ENCODE measurements at places on chromosomes 7 and 10. TPM values are rescaled to one million over a fixed set of nuclear protein-coding genes. Genes with fewer than 3 reads are reported as not detected.

GRCh38 chr7:40922316-40922670, 780.6 kb downstream of the INHBA start:
- H3K36me3 ChIP-seq, result no peaks in the 10 kb centered on the region
- H3K27ac ChIP-seq, result no peak overlapping the region
- H3K27me3 ChIP-seq, result no peaks in the 10 kb centered on the region
- DNase-seq, result no peak
- H3K4me1 ChIP-seq, result no peaks in the 10 kb centered on the region

- no peak overlapping the region for H3K4me3 ChIP-seq
- H3K27ac ChIP-seq, result no peak overlapping the region
- H3K27me3 ChIP-seq, result no peaks in the 10 kb centered on the region
- no peak for DNase-seq
These were observed 1.0 kb downstream of the ACSL5 start for GRCh38 chr10:112374724-112375541.

DNA sequence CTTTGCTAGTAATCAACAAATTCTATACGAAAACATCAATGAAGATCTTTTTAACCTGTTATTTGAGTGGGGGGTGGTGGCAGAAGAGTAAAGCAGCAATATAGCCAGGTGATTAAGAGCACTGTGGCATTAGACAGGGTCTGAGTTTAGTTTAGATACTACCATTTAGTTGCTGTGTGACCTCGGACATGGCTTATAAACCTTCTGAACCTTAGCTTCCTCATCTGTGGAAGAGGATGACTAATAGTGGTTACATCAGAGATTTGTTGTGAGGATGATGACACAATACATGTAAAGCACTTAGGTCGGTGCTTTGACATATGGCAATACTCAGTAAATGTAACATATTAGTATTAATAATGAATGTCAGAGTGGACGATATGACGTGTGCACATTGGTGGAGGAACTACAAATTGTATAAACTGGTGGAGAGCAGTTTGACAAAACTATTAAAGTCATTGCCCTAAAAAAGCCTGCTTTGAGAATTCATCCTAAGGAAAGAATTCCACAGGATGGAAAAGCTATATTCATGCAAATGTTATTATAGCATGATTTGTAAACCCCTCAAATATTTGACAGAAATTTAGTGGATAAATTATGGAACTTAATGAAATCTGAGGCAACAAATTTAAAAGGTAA, 24.3 kb downstream of the SPAG6 start:
- peaks cover 3% of the 10 kb centered on the region for H3K27me3 ChIP-seq
- no peak overlapping the region for H3K4me3 ChIP-seq
- H3K36me3 ChIP-seq, result no peaks in the 10 kb centered on the region
- peaks cover 5% of the 10 kb centered on the region for H3K4me1 ChIP-seq
- no peak overlapping the region for H3K27ac ChIP-seq

DNA sequence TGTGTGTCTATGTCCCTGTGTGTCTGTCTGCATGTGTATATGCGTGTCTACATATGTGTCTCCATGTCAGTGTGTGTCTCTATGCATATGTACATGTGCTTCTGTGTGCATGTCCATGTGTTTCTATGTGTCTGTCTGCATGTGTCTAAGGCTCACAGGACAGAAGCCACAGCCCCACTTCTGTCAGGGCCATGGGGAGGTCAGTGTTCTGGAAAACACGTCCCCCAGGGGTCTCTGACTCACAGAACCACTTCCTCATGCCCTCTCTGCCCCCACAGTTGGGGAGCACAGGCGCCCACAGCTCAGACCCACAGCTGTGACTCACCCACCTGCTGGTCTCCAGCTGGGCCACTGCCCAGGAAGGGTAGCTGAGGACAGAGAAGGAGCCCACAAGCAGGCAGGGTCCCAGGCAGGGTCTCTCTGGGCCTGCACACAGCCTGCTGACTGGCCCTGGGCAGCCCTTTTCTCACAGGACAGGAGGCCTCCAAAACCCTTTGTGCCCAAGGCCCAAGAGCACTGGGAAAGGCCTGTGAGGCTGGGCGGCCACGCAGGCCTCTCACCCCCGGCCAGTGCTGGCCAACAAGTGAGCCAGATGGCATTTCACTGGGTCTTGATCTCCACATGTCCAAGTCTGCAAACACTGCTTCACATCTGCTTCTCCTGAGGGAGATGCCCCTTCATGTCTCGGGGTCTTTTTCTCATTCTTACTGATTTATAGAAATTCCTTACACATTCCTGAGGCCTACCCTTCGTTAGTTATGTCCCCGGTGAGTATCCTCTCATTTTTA, 102.9 kb upstream of the FAM20C start:
- no peak for DNase-seq
- peak overlapping the region; percentile 35 for H3K27ac ChIP-seq
- no peak overlapping the region for H3K4me3 ChIP-seq
- no peaks in the 10 kb centered on the region for H3K36me3 ChIP-seq

- DNase-seq, result peak; percentile 21
- no peak overlapping the region for H3K4me3 ChIP-seq
- H3K27ac ChIP-seq, result no peak overlapping the region
- no peaks in the 10 kb centered on the region for H3K27me3 ChIP-seq
- no peaks in the 10 kb centered on the region for H3K36me3 ChIP-seq
These were observed 296.0 kb upstream of the KIAA1217 start for GRCh38 chr10:23912884-23913404.

GRCh38 chr10:22643116-22643515, 71.3 kb downstream of the PIP4K2A start:
- peaks cover 7% of the 10 kb centered on the region for H3K4me1 ChIP-seq
- DNase-seq, result no peak
- H3K36me3 ChIP-seq, result no peaks in the 10 kb centered on the region

- peaks cover 24% of the 10 kb centered on the region for H3K4me1 ChIP-seq
- no peaks in the 10 kb centered on the region for H3K36me3 ChIP-seq
- H3K27me3 ChIP-seq, result peaks cover under 1% of the 10 kb centered on the region
- H3K27ac ChIP-seq, result no peak overlapping the region
- peak; percentile 55 for DNase-seq
These were observed 4.2 kb upstream of the KCNH2 start for GRCh38 chr7:150982351-150982750.

DNA sequence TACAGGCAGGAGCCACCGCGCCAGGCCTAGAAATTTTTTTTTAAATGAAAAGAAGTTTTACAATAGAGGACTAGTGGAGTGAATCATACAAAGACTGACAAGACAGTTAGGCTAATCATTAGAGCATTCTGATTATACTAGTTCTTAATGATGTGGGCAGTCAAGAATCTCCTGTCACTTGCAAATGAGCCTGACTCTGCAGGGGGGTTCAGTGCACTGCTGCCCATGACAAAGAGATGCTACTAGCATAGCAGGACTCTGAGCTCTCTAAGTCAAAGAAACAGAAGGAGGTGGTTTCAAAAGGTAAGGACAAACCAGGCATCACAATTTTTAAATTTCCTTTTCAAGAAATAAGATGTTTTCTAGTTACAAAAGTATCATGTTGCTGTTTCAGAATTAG, 59.0 kb downstream of the CCDC6 start:
- H3K4me3 ChIP-seq, result no peak overlapping the region
- DNase-seq, result no peak
- H3K27me3 ChIP-seq, result no peaks in the 10 kb centered on the region
- H3K36me3 ChIP-seq, result peaks cover 6% of the 10 kb centered on the region
- H3K4me1 ChIP-seq, result peaks cover 4% of the 10 kb centered on the region

- no peak for DNase-seq
- peaks cover 11% of the 10 kb centered on the region for H3K36me3 ChIP-seq
- no peak overlapping the region for H3K27ac ChIP-seq
- peaks cover 28% of the 10 kb centered on the region for H3K4me1 ChIP-seq
- no peak overlapping the region for H3K4me3 ChIP-seq
These were observed 58.4 kb downstream of the TACR2 start for GRCh38 chr10:69358148-69358795.

DNA sequence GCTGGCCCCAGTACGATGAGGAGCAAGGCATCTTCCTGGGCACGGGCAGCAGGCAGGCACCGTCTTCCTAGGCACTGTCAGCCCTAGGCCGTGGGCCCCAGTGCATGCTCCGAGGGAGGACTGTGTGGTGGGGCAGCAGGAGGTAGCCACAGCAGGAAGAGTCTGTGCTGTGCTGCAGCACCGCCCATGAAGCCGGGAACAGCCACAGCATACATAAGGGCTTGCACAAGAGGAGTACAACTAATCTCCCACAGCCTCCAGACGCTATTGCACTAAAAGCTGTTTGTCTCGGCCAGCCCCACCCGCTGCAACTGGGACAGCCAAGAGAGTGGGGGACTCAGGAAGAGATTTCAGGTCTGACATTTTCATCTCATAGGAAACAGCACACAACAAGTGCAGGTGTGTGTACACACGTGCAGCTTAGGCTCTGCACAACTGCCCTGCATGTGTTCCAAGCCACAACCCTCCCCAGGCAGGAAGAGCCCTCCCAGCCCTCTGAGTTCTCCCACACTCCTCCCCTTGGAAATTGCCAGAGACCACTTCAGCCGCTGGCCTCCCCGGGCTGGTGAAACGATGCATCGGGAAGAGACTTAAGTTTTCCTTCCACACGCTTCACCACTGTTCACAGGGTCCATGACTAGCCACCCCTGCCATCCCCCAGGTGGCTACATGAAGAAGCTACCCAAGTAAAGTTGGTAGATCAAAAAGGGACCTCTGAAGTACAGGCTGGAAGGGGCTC, 88.1 kb upstream of the DDC start:
- peaks cover 1% of the 10 kb centered on the region for H3K36me3 ChIP-seq
- no peak overlapping the region for H3K27ac ChIP-seq
- H3K4me1 ChIP-seq, result no peaks in the 10 kb centered on the region
- no peak overlapping the region for H3K4me3 ChIP-seq

- no peak overlapping the region for H3K27ac ChIP-seq
- H3K4me3 ChIP-seq, result no peak overlapping the region
- no peaks in the 10 kb centered on the region for H3K4me1 ChIP-seq
- DNase-seq, result peak; percentile 78
- H3K27me3 ChIP-seq, result no peaks in the 10 kb centered on the region
These were observed 295.0 kb upstream of the IGFBP3 start for GRCh38 chr7:46215987-46216567.

Gene PCLO
- 1.3 TPM for polyA plus RNA-seq

Gene KLF14
- polyA plus RNA-seq, result 0.30 TPM

Gene SLC16A9
- polyA plus RNA-seq, result 1.6 TPM

Gene CYP2C19
- not detected for polyA plus RNA-seq

Gene CPA5
- 0.08 TPM for polyA plus RNA-seq

Gene PAX2
- not detected for polyA plus RNA-seq
